ENCODE measurements at places on chromosomes 1 and 21. TPM values are rescaled to one million over a fixed set of nuclear protein-coding genes. Genes with fewer than 3 reads are reported as not detected.

Gene CFHR5
- total RNA-seq = not detected

Gene SPATA45
- total RNA-seq = not detected

Gene MMEL1
- 1.8 TPM for total RNA-seq

Gene CR1
- total RNA-seq = 2.8 TPM

Gene S100B
- 0.52 TPM for total RNA-seq

Gene MDM4
- 260 TPM for total RNA-seq

Gene FGR
- total RNA-seq = 3.0 TPM

Gene AIRE
- total RNA-seq = 0.16 TPM

Gene ZNF683
- not detected for total RNA-seq

Gene ALPL
- not detected for total RNA-seq

Gene AMY1A
- not detected for total RNA-seq

Gene RGS13
- 0.30 TPM for total RNA-seq

Gene RAB4A
- 26.7 TPM for total RNA-seq

Gene LHX8
- total RNA-seq = not detected

Gene PCBP3
- total RNA-seq = 3.4 TPM

Gene AADACL3
- not detected for total RNA-seq
